IMR-90 (cell line): ENCODE measurements at places on chromosomes 4 and X. TPM values are rescaled to one million over a fixed set of nuclear protein-coding genes. Genes with fewer than 3 reads are reported as not detected.

GRCh38 chrX:145464650-145465049 lies 217.3 kb downstream of the SPANXN1 start:
- DNase-seq = no peak

- DNase-seq = no peak
These were observed 55.2 kb upstream of the SMARCAD1 start for GRCh38 chr4:94152466-94152865.

- DNase-seq = peak; percentile 70
These were observed 63.4 kb upstream of the MAB21L2 start for GRCh38 chr4:150518559-150518958.

DNA sequence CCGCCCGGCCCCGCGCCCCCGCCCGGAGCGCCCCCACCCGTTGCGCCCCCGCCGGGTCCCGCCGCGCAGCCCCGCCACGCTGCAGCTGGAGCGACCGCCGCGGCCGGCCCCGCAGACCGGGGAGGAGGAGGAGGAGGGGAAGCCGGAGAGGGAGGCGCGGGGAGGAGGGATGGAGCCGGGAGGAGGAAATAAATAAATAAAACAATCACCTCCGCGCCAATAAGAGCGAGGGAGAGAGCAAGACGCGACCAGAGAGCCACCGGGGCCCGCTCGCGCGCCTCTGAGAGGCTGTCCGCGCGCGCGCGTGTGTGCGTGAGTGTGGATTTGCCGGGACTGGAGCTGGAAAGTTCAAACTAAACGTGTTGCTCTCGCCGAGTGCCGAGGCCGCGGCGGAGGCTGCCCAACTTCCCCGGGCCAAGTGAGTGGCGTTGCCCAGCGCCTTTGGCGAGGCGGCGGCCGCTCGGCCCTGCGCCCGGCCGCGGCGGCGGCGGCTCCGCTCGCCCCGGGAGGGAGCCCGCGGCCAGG lies 2184.4 kb upstream of the TENM3 start:
- DNase-seq = peak; percentile 44

- DNase-seq = no peak
These were observed 390.0 kb downstream of the GRXCR1 start for GRCh38 chr4:43282534-43282933.

Gene SSX1
- total RNA-seq = not detected in 2 replicates

Gene TMPRSS11F
- total RNA-seq = not detected in 2 replicates

Gene MAGEE1
- 0.54 and 0.56 TPM in 2 replicates for total RNA-seq
